ENCODE measurements at places on chromosomes 4 and X. TPM values are rescaled to one million over a fixed set of nuclear protein-coding genes. Genes with fewer than 3 reads are reported as not detected.

- no peak overlapping the region for H3K4me3 ChIP-seq
- no peak overlapping the region for H3K27ac ChIP-seq
- DNase-seq = no peak
- no peaks in the 10 kb centered on the region for H3K36me3 ChIP-seq
Measured at GRCh38 chr4:186755550-186756519, 32.2 kb upstream of the FAT1 start.

- H3K27ac ChIP-seq = no peak overlapping the region
- peak overlapping the region; percentile 58 for H3K4me3 ChIP-seq
- H3K4me1 ChIP-seq = no peaks in the 10 kb centered on the region
- no peaks in the 10 kb centered on the region for H3K36me3 ChIP-seq
- H3K27me3 ChIP-seq = no peaks in the 10 kb centered on the region
- no peak for DNase-seq
Measured at GRCh38 chrX:106725931-106726330, 570 bp upstream of the RNF128 start.

DNA sequence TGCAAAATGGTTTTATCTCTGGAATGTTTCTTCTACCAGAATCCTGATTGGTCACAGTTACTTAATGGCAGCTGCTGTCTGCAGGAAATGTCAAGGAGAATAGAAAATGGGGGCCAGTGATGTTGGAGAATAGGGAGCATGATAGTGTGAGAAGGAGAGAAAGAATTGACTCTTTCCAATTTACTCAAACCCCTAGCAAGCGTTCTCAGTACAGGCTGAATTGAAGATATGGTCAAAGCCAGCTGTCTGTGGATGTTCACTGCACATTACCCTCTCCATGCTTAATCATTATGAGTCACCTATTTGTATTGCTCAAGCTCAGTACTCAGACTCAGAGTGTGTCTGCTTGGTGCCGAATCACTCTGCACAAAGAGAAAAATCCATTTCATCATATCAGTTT is 57.8 kb upstream of the FAM47B start:
- no peak overlapping the region for H3K27ac ChIP-seq
- H3K4me3 ChIP-seq = no peak overlapping the region
- no peaks in the 10 kb centered on the region for H3K4me1 ChIP-seq
- no peaks in the 10 kb centered on the region for H3K36me3 ChIP-seq

GRCh38 chrX:135931644-135932487 is 38.4 kb downstream of the SAGE1 start:
- H3K36me3 ChIP-seq = no peaks in the 10 kb centered on the region
- DNase-seq = no peak
- H3K4me1 ChIP-seq = no peaks in the 10 kb centered on the region

DNA sequence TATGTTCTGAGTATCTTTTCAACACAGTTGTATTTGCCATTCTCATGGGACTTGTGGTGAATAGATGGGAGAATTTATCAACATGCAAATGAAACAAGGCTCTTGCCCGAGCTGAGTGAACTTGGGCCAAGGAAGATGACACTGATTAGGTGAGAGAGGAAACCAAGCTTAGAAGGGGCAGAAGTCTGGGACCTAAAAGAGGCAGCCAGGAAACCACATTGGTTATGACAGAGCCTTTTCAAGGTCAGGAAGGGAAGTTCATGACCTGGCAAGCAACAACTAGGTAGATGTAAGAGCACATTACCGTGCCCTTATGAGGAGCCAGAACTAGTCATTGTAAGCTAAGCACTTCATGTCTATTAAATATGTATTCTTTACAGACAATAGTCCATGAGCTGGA is 590.3 kb downstream of the PACRGL start:
- DNase-seq = no peak
- H3K27me3 ChIP-seq = no peaks in the 10 kb centered on the region
- H3K4me3 ChIP-seq = no peak overlapping the region
- no peak overlapping the region for H3K27ac ChIP-seq
- no peaks in the 10 kb centered on the region for H3K4me1 ChIP-seq
- no peaks in the 10 kb centered on the region for H3K36me3 ChIP-seq

- no peak overlapping the region for H3K4me3 ChIP-seq
- H3K36me3 ChIP-seq = no peaks in the 10 kb centered on the region
- H3K27ac ChIP-seq = no peak overlapping the region
- H3K27me3 ChIP-seq = no peaks in the 10 kb centered on the region
Measured at GRCh38 chr4:2789793-2790582, 2.9 kb upstream of the SH3BP2 start.

DNA sequence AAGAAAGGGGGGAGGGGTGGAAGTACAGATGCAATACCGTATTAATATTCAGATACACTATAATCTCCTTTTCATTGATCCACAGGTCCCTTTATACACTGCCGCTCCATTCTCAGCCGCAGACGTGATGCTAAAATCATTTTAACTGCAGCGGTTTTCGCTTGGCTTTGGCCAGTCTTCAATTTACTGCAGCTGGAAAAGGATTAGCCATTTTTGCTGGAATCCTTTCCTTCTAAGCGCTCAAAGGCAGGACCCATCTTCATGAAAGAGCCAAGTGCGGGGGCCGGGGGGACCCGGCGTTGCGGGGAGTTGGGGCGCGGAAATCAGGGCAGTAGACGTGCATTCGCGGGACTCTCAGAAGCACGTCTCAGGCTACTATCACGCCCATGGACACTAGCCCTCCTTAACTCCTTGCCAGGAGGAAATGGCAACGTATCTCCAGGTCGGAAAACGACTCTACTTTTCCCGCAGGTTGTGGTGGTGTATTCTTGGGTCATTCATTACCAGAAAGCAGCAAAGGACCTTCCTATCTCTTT is 1.7 kb upstream of the PCDH10 start:
- H3K27me3 ChIP-seq = peaks cover 75% of the 10 kb centered on the region
- H3K4me3 ChIP-seq = peak overlapping the region; percentile 47
- H3K27ac ChIP-seq = no peak overlapping the region

- H3K27me3 ChIP-seq = no peaks in the 10 kb centered on the region
- DNase-seq = no peak
- no peak overlapping the region for H3K4me3 ChIP-seq
- H3K27ac ChIP-seq = no peak overlapping the region
- H3K4me1 ChIP-seq = no peaks in the 10 kb centered on the region
Measured at GRCh38 chrX:118528071-118528737, 32.6 kb downstream of the DOCK11 start.

- H3K27me3 ChIP-seq = no peaks in the 10 kb centered on the region
- no peaks in the 10 kb centered on the region for H3K4me1 ChIP-seq
- H3K27ac ChIP-seq = no peak overlapping the region
- no peak overlapping the region for H3K4me3 ChIP-seq
Measured at GRCh38 chr4:11843927-11844326, 415.2 kb upstream of the HS3ST1 start.

Gene MAGEC3
- not detected for total RNA-seq

DNA sequence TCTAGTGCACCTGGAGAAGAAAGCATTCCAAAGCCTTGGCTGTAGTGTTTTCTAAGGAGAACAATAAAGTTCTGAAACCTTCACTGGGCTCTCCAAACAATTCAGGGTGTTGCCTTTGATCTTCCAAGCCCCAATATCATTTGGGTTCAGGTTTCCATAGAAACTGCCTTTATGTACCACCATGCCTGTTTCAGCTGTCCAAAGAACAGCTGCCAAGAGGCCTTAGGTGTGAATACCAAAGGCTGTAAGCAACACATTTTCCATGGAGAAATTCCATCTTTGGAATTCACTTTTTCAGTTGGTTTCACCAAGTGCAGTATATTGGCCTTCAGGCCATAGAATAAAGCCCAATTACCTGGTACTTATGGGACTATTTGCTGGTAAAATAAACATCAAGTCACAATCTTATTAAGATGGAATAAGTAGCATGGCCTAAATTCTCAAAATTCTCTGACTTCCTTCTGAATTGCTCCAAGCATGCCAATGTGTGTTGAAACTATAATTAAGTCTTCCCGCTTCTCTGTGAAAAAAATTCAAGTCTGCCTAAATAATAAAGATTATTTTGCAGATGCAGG is 61.9 kb downstream of the COX18 start:
- no peaks in the 10 kb centered on the region for H3K27me3 ChIP-seq
- no peaks in the 10 kb centered on the region for H3K4me1 ChIP-seq
- DNase-seq = no peak
- no peak overlapping the region for H3K27ac ChIP-seq
- no peaks in the 10 kb centered on the region for H3K36me3 ChIP-seq
- no peak overlapping the region for H3K4me3 ChIP-seq

Gene DKC1
- 40.8 TPM for total RNA-seq

All from suprapubic skin (tissue), 4 donors.